Glutamatergic neuron (in vitro differentiated cells): ENCODE measurements at places on chromosomes 12 and 14.

GRCh38 chr14:72978856-72979255, 48.0 kb downstream of the ZFYVE1 start:
- DNase-seq: no peak

DNA sequence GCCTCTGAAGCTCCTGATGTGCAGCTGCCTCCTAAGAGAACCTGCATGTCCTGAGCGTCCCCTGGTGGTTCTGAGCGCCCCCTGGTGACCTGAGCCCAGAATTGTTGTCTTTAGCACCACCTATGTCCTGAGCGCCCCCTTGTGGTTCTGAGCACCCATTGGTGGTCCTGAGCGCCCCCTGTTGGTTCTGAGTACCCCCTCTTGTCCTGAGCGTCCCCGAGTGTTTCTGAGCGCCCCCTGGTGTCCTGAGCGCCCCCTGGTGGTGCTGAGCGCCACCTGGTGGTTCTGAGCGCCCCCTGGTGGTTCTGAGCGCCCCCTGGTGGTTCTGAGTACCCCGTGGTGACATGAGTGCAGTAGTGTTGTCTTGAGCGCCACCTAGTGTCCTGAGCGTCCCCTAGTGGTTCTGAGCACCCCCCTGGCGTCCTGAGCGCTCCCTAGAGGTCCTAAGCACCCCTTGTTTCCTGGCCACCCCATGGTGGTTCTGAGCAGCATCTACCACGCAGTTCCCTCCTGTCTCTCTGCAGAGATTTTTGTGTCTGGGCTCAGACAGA, 782.5 kb downstream of the TMEM121 start:
- no peak for DNase-seq

GRCh38 chr14:89658977-89659670, 242.1 kb upstream of the FOXN3 start:
- DNase-seq: no peak

DNA sequence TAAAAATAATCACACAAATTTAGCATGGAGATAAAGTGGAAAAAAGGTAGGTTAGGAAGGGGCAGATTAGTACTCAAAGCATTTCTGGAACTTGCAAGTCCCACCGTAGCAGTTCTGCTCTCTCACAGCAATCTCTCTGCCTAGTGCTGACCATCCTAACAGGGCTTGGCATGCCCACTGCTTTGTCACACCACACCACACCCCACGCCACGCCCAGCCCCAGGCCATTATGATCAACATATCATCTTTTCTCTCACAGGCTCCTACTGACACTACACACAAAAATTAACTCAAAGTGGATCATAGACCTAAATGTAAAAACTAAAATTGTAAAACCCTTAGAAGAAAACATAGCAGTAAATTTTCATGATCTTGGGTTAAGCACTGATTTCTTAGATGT, 273.7 kb downstream of the DAD1 start:
- DNase-seq: no peak

DNA sequence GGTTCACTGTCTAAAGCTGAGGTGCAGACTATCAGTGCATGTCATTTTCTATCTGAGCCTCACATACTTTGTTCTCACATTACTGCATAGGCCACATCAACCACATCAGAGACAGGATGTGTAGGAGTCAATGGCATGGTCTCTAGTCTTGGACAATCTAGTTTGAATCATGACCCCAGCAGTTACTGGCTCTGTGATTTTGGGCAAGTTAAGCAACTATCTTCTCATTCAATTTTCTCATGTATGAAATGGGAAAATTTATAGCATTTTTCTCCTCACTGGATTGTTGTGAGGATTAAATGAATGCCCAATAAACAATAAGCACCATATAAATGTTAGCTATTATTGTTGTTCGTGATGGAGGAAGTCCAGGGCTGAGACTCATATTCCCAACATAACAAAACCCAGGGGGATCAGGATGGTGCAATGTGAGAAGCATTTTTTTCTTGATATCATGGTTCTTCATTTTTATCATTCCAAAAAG, 432.6 kb downstream of the LRIG3 start:
- no peak for DNase-seq

DNA sequence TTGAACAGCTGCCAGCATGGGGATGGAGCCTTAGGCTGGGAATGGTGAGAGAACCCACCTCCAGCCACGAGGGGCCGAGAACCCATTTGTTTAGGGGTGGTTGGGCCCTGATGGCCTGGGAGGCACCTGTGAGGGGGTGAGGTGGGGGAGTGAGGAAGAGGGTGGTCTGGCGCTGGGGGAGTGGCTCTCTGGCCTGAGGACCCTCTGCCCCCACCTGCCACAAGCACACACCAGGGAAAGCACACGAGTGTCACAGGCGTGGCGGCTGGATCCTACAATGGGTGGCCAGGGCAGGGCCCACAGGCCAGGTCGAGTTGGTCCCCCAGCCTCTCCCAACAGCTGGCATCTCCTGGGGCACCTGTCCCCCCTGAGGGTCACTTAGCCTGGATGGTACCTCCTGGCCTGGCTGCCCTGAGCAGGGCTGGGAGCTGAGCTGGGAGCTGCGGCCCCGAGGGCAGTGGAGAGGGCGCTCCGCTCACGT, 340.5 kb downstream of the TMEM121 start:
- DNase-seq: no peak
